ENCODE measurements at places on chromosomes 7 and 10.

- no peaks in the 10 kb centered on the region for H3K36me3 ChIP-seq
- no peaks in the 10 kb centered on the region for H3K27me3 ChIP-seq
- H3K4me1 ChIP-seq = no peaks in the 10 kb centered on the region
- H3K4me3 ChIP-seq = no peak overlapping the region
- no peak overlapping the region for H3K27ac ChIP-seq
Measured at GRCh38 chr7:20438248-20438647, 107.5 kb downstream of the ITGB8 start.

DNA sequence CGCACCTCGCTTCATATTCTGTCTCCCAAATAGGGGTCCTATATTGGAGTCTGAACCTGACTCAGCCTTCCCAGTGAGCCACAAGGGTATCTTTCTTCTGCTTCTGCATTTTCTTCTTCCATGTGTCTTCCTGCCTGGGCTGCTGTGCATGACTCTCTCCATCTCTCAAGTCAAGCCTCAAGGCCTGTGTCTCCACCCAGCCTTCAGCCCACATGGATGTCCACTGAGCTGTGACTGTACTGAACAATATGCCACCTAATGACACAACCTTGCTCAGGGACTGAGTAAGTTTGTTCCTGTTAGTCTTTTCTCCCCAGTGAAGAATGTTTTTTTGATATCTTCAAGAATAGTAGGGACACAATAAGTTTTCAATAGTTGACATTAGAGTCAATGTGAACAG, 162.7 kb upstream of the TBX20 start:
- H3K27ac ChIP-seq = no peak overlapping the region
- no peaks in the 10 kb centered on the region for H3K27me3 ChIP-seq
- no peak for DNase-seq
- no peak overlapping the region for H3K4me3 ChIP-seq
- no peaks in the 10 kb centered on the region for H3K36me3 ChIP-seq

DNA sequence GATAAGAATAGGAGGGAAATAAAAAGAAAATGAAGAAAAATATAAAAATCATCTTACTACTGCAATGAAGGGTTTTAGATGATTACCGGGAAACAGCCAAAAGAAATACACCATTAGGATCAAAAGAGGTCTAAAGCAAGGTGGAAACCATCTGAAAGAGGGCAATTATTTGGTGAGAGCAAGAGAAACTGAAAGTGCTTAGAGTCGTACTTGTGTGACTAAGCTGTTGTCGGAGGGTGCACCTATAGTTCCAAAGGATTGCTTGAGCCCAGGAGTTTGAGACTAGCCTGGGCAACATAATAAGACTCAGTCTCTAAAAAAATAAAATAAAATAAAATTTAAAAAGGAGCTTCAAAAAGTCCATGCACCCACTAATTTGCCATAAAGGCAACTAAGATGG, 169.5 kb downstream of the DKK1 start:
- H3K27me3 ChIP-seq = no peaks in the 10 kb centered on the region
- DNase-seq = no peak
- no peaks in the 10 kb centered on the region for H3K4me1 ChIP-seq
- no peak overlapping the region for H3K27ac ChIP-seq

DNA sequence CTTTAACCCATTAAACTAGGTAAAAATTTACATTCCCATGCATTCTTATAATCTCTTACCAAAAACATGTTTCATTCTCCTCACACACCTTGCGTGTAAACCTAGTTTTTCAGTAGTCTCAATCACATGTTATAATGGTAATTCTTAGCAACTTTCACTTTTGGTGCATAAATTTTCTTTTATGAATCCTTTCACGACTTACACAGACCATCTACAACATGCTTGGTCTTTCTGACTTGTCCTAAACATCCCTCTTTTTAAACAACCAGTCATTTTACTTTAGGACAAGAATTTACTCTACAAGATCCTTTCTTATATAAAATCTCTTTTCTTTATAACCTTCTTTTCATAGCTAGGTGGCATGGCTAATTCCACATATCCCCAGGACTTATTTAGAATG, 25.8 kb downstream of the FBXL13 start:
- H3K4me1 ChIP-seq = no peaks in the 10 kb centered on the region
- no peak for DNase-seq
- H3K4me3 ChIP-seq = no peak overlapping the region
- H3K36me3 ChIP-seq = no peaks in the 10 kb centered on the region
- H3K27me3 ChIP-seq = no peaks in the 10 kb centered on the region
- H3K27ac ChIP-seq = no peak overlapping the region

- no peaks in the 10 kb centered on the region for H3K4me1 ChIP-seq
- H3K27me3 ChIP-seq = no peaks in the 10 kb centered on the region
- no peaks in the 10 kb centered on the region for H3K36me3 ChIP-seq
- DNase-seq = no peak
Measured at GRCh38 chr10:27745732-27746396, at the start of gene MKX. TSS of gene MKX (minus strand) at chr10:27745819. CDS start at chr10:27743415, 2,404 bp downstream.
